Stimulated activated CD4-positive, alpha-beta T cell treated with anti-CD3 and anti-CD28 coated beads, Interleukin-2, amount 100 ng/mL, for 48 hours (primary cell): ENCODE measurements at places on chromosomes 3 and 15.

DNA sequence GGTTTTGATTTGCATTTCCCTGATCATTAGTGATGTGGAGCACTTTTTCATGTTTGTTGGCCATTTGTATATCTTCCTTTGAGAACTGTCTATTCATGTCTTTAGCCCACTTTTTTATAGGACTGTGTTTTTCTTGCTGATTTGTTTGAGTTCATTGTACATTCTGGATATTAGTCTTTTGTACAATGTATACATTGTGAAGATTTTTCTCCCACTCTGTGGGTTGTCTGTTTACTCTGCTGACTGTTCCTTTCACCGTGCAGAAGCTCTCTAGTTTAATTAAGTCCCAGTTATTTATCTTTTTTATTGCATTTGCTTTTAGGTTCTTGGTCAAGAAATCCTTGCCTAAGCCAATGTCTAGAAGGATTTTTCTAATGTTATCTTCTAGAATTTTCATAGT lies 91.1 kb upstream of the ATP11B start:
- no peak for DNase-seq

- DNase-seq: no peak
Observed at GRCh38 chr15:96638793-96639192, 308.3 kb downstream of the NR2F2 start.

DNA sequence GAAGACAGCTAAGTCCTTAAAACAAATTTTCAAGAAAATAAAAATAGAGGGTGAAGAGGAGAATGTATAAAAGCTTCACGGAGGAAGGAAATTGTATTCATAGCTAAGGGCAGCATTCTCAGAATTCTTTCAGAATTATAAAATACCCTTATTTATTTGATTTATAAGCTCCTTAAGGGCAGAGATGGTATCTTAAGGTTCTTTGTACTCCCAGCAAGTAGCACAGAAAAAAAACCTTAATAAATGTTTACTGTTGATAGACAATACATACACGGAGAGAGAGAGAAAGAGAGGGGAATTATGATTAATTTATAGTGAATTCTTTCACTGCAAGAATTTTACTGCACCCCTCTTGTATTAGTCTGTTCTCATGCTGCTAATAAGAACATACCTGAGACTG lies 375.6 kb upstream of the CCDC54 start:
- no peak for DNase-seq

DNA sequence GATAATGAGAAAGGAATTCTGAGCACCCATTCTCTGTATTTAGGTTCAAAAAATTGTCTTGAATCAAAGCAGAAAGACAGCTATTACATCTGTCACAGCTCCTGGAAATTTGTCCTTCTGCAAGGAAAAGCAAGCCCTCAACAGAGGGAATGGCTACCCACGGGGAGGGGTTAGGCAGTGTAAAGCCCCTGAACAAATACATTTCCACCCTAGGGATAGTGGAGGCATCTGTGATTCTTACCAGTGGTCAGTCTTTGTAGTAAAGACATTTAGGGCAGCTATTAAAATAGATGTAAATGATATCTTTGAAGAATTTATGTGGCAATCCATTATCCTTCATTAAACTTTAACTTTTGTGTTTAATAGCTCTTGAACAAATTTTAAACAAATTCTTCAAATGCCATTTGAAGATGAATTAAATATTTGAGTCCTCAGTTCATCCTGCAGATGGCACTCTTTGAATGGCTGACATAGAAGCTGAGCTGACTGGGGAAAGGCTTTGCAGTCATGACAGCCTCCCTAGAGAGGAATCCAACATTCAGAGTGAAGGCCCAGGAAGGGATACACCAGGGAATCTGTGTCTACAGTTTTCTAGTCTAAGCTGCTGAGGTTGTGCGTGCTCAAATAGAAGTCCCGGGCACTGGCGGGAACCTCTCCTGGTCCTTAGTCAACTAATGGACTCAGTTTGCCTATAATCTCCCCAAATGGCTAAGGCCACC lies 359.7 kb upstream of the ROPN1 start:
- DNase-seq: no peak

- DNase-seq: no peak
Observed at GRCh38 chr3:133386876-133387275, 13.0 kb upstream of the BFSP2 start.

DNA sequence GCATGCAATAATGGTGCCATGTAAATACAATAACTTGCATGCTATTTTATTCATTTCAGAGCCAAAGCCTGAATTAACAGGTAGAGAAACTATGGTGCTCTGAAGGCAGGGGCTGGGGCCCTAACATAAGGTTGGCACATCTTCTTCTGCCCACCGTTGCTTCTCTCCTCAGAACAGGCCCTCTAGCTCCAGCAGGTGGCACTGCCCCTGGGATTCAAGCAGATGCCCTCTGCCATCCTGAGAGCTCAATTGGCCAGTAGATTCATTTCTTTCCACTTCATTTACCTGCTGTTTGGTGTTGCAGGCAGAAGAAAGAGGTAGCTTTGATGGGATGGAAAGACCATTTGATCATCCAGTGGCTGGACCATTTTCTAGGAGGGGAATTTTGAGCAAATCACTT lies 130.5 kb downstream of the FOXB1 start:
- no peak for DNase-seq

- no peak for DNase-seq
Observed at GRCh38 chr3:139122221-139122581, 77.5 kb upstream of the PRR23C start.

DNA sequence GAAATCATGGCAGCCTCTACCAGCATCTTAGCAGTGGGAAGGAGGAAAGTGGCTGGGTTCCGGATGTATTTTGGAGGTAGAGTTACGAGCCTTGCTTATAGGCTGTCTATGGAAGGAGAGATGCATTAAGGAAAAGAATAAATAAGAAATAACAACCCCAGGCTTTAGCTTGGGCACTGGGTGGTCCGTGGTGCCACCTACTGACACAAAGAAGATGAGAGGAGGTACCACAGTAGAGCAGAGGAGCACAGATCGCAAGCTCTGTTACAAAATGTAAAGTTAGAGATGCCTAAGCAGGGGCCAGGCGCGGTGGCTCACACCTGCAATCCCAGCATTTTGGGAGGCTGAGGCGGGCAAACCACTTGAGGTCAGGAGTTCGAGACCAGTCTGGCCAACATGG lies 74.8 kb downstream of the TMEM39A start:
- DNase-seq: no peak

DNA sequence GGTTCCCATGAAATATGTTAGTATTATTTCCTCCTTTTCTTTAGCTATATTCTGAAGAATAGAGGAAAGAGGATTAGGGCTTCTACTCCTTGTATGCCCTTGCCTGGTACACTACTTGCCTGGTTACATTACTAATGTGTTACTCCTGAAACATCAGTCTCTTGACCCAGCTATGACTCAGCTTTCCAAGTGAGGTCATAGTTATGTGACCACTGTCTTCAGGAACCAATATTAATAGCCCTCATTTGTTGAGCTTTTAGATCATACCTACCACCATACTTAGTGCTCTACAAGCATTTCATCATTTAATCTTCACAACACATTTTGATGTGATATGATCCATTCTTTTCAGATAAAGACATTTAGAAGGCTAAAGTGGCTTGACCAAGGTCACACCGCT lies 60.3 kb downstream of the CMSS1 start:
- no peak for DNase-seq

GRCh38 chr3:168090306-168091085 lies 5.2 kb downstream of the GOLIM4 start:
- no peak for DNase-seq

GRCh38 chr15:55195996-55196395 lies 745 bp downstream of the RSL24D1 start:
- no peak for DNase-seq

DNA sequence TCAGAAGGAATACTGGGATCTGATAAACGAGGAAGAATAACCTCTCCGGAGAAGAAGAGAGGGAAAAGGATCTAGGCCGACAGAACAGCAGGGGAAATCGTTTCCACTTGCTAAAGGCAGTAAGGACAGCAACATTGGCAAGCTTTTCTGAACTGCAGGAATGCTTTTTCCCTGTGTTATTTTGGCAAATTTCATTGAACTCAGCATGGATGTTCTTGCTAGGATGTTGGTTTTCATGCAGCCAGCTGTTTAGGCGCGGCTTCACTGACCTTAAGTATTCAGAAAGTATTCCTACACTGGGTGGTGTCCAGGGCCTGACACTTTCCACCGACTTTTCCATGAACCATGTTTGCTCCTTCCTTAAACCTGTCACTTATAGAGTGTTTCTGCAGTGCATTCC lies 489.7 kb downstream of the CNTN3 start:
- DNase-seq: no peak

GRCh38 chr3:32334675-32335074 lies 57.0 kb upstream of the CMTM7 start:
- peak; percentile 44 for DNase-seq

DNA sequence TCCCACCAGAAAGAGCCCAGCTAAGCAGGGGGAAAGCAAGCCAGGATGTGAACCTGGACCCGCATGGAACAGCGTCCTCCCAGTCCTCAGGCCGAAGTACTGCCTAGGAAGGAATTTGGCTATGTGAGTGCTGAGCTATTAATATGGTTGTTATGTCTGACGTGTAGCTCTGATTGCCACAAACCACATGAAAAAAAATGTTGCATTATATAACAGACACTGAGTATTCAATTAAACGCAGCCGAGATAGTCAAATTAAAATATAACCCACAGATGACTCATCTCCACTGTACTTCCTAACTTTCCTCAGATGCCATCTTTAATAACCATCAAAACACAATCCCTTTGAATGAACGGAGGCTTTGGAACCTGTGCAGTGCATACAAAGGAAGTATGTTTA lies 111.1 kb downstream of the GABRB3 start:
- DNase-seq: no peak

- DNase-seq: no peak
Observed at GRCh38 chr3:41200669-41201021, 1.3 kb downstream of the CTNNB1 start.

- DNase-seq: no peak
Observed at GRCh38 chr15:101446518-101447167, 42.9 kb downstream of the PCSK6 start.
